ENCODE measurements at places on chromosomes 16 and 17.

DNA sequence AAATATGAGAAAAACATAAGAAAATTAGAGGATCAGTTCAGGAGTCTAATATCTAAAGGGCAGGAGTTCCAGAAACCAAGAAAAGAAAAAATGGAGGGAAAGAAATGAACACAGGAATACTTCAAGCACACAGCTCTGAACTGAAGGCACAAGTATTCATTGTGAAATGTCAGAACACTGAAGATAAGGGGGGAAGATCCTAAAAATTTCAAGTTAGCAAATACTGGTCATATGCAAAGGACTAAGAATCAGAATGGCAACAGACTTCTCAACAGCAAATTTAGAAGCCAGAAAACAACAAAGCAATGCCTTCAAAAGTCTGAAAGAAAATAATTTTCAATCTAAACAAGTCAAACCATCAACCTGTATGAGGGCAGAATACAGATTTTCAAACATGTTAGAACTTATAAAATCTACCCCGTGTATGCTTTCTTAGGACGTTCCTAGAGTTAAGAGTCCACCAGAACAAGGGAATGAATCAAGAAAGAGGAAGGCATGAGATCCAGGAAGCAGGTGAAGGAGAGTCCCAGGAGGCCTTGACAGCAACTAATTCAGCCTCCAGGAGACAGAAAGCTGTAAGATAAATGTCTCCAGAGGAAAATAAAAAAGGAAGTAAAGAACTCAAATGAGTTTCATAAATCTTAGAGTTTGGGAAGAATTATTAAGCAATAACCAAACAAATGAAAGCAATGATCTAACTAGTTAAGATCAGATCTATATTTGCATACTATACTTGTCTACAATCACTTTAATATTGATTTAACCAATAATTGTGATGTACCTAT is 2.8 kb downstream of the BRD7 start:
- no peak for DNase-seq

DNA sequence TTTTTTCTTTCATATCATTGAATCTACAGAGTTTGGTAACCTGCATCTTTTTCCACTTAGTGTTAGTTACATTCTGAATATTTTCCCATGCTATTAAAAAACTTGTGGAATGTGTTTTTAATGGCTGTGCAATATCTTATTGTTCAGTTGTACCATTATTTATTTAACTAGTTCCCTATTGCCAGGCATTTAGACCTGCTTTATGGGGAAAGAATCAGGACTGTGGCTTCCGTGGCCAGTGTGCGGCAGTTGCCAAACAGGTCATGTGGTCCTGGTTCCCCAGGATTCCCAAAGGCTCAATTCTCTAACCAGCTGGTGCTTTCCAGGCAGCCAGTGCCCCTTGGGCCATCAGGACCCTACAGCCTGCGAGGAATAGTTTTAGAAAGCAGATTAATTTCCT is 30.8 kb downstream of the NDEL1 start:
- no peak for DNase-seq

GRCh38 chr17:13031718-13032350 is 14.0 kb upstream of the ELAC2 start:
- DNase-seq: peak; percentile 64

- DNase-seq: no peak
Measured at GRCh38 chr17:1438593-1439083, 17.4 kb downstream of the CRK start.

DNA sequence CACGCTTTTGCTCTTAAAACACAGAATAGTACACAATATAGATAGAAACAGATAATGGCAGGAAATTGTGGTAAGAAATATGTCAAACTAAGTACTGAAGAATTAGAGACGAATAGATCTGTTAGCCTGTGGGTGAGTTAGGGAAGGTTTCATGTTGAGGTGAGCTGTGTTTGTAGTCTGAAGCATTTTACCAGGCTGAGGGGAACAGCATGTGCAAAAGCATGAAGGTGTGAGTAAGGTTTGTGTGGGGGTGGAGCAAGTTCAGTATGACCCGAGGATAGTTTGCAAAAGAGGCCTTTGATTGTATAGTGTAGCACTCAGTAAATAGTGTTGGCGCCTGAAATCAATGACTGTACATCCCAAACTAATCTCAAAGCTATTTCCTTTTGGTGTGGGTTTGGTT is 13.8 kb downstream of the IGSF6 start:
- DNase-seq: no peak

DNA sequence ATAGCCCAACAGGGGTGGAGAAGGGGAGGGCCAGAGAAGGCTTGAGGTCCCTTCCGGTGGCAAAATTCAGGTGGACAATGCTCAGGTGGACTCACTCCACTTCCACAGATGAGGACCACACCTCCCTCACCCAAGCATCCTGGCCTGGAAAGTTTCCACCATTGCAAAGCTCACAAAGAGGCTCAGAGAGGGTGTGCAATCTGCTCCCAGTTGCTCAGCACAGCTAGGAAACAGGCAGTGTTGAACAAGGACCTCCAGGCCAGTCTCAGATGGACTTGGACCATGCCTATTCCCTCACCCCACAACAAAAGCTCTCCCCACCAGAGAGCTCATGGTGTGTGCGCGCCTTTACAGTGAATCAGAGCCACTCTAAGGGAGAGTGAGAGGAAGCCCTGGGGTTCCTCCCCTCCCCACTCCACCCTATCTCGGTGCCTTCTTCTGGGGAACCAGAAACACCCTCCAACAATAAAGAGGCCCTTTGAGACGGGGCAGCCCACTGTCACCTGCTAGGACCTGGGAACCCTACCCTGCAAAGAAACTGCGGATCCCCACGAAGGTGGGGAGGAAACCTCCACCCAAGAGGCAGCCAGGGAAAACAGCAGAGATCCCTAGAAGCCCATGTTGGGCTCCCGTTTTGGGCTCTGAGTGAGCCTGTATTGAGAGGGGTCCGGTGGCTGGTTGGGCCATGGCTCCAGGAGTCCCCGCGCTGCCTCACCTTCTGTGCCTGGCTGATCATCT is 1.6 kb downstream of the FAM83G start:
- DNase-seq: no peak

DNA sequence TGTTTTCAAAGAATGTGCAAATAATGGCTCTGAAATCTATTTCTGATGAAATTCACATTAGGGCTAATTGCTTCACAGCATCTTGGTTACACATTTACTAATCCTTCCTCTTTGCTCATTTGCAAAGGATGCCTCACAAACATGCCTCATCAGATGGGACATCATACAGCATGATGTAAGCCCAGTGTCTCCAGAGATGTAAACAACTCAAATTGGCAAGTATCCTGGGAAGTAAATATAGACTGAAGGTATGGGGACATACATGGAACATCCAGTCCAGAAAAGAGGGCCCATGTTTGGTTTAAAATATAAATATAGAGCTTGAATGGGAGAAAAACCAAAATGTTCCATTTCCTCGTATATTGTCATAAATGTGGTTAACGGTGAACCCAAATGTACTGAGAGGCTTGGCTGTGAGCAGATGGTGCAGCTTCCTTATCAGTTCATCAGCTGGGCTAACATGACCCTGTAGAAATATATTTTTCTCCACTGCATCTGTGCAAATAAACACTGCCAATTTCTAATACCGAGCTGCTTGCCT is 142.9 kb upstream of the NUDT7 start:
- no peak for DNase-seq

DNA sequence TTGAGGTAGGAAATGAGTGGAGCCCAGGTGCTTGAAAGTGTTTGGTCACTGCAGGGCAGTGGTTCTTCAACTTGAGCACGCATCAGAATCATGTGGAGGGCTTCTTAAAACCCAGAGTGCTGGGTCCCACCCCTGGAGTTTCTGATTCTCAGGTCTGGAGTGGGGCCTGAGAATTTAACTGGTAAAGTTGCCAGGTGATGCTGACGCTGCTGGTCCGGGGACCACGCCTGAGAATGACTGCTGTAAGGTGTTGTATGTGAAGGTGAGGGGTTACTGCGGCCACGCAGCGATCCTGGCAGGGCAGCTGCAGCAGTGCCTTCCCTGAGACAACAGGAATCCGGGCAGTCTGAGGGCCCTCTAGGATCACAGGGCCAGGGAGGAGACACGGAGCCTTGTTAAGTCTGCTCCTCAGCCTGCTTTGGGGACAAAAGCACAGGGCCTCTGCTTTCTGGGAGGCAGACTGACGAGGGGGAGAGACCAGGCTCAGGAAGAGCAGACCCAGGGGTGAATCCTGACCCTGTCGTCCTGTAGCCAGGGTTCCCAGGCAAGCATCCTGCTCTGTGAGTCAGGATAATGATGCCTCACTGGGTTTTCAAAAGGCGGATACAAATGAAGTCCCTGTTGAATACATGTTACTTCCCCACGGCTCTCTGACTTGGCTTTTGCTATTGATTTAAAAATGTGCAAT is 16.2 kb downstream of the CCDC42 start:
- no peak for DNase-seq

- DNase-seq: no peak
Measured at GRCh38 chr17:79036181-79036580, 12.2 kb downstream of the C1QTNF1 start.

GRCh38 chr17:62898239-62898864 is 67.7 kb upstream of the TANC2 start:
- no peak for DNase-seq

DNA sequence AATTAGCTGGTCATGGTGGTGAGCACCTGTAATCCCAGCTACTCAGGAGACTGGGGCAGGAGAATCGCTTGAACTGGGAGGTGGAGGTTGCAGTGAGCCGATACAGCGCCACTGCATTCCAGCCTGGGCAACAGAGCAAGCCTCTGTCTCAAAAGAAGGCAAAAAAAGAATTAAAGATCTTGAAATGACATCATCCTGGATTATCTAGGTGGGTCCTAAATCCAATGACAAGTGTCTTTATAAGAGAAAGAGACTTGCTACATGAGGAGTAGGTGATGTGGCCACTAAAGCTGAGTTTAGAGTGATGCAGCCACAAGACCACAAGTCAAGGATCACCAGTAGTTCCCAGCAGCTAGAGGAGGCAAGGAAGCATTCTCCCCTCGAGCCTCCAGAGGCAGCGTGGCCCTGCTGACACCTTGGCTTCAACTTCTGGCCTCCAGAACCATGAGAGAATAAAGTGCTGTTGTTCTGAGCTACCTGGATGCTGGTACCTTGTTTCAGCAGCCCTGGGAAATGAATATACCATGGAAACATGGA is 15.8 kb downstream of the CIITA start:
- no peak for DNase-seq

- no peak for DNase-seq
Measured at GRCh38 chr17:27290916-27291598, 2.9 kb upstream of the WSB1 start.

GRCh38 chr17:34249478-34249877 is 5.6 kb upstream of the CCL2 start:
- no peak for DNase-seq
